NCI-H446 (cell line): ENCODE measurements at places on chromosomes 6 and 20.

GRCh38 chr20:48293671-48294070 is 508.4 kb upstream of the SULF2 start:
- no peak for DNase-seq

DNA sequence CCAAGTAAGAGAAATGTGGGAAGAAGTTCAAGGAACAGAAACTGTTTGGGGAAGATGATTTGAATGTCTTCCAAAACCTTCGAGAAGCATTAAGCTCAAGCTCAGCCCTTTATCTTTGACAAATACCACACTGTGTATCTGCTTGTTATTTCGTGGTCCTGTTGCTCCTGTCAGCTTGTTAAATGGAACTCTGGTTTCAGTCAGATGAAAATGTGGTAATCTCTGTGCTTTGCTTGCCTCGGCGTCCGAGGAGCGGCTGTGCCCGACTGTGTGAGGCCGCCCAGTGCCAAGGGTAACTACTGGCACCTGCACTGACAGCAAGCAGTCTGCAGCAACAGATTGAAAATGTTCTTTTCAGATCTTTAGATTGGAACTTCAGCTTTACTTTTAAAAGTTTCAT is 577.9 kb upstream of the FLRT3 start:
- peak; percentile 33 for DNase-seq

DNA sequence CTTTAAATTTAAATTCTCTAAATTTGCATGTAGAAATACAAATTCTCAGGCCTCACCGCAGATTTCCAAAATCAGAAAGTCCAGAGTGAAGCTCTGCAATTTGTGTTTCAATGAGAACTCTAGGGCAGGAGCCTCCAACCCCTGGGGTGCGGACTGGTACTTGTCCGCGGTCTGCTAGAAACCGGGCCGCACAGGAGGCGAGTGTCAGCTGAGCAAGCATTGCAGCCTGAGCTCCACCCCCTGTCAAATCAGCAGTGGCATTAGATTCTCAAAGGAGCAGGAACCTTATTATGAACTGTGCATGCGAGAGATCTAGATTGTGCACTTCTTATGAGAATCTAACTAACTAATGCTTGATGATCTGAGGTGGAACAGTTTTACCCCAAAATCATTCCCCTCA is 203.0 kb upstream of the PCSK2 start:
- DNase-seq: no peak

- DNase-seq: no peak
Measured at GRCh38 chr20:4012589-4012988, 2.8 kb downstream of the RNF24 start.

DNA sequence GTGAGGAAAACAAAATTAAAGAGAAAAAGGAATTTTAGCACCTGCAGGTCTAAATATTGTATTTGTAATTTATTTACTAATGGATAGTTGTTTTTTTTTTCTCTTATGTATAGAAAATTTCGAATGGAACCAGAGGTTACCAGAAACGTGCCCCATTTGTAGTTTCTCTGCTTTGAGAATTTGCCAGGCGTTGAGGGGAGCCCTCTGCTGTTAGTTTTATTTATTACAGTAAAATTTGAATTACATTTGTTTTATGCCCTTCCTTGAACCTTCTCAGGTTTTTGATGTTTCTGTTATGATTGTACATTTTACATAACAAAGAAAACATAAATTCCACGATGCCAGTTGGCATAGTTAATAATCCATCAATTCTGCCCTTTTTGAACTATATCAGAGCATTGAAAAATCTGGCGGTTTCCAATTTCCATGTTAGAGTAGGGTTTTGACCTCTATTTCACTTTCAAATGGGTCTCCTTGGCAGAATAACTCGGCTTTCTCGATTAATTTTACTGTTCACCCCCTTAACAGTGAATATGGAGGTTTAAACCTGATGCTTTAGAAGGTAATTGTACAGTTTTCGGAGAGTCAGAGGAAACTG is 35.1 kb upstream of the RFPL4B start:
- DNase-seq: peak; percentile 36

- DNase-seq: peak; percentile 29
Measured at GRCh38 chr6:18990059-18990978, 603.2 kb downstream of the RNF144B start.

DNA sequence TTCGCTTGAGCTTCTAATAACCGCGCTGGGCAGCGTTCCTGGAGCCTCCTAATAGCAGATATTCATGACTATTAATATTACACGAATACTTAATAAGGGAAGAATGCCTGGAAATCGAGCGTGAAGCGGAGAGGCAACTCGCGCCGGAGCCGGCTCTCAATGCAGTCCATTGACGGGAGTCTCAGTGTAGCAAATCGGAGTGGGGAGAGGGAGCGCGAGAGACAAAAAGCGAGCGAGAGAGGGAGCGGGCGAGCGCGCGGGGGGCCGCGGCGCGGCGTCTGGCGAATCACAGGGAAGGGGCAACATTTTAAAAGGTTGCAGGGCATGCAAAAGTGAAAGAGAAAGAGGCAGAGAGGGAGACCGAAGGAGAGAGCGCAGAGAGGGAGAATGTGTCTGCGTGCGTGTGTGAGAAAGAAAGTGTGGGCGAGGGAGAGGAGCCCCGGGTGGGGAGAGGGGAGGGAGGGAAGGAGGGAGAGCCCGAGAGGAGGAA is 2.9 kb downstream of the TFAP2A start:
- DNase-seq: peak; percentile 74

DNA sequence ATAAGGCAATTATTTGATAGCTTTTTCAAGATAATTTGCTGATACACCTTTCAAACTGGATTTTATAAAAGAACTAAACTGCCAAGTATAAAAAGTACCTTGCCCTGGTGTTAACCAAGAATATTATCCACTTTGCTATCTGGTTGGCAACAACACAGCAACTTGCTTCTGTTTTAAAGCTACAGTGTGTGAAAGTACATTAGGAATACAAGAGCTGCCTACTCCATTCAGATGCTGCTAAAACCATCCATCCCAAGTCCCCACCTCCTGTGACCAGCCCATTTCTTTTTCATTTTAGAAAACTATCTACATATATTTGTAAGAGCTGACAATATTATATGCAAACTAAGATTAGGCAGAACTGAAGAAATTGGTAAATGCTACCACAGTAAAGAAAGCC is 12.8 kb downstream of the CLDN20 start:
- no peak for DNase-seq

DNA sequence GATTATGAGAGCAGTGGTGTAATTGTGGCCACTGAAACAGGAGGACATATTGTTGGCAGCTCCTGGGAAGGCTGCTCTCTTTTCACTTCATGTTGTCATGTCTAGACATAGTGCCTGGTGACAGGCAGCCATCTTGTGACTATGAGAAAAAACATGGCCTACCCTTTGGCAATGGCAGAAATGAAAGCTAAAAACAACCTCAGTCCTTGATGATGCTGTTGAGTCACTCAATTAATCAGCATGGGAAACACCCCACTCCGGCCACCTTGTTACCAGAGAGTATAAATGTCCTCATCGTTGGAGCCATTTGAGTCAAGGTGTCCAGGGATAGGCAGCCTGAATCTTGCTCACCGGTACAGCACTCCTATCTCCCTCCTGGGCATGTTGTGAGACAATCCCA is 31.2 kb upstream of the HMGA1 start:
- no peak for DNase-seq

DNA sequence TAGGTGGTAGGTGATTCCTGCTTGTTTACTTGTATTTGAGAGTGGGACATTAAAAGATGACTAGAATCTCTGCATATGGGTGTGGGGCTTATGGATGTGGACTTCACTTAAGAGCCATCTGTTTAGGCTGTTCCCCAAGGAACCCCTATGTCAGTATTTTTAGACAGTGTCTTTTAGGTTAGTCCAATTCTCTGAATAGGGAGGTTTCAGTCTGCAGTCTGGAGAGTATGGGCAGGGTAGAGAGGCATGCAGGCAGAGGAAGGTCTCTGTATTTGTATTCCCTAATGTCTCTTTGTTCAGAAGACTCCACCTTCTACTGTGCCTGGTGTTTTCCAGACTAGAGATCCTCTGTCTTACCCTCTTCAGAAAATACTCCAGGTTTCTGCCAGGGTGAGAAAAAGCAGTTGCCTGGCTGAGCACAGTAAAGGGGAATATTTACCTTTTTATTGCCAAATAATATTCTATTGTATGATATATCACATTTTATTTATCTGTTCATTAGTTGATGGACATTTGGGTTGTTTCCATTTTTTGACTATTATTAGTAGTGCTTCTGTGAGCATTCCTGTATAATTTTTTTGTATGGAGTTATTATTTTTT is 19.1 kb downstream of the SLX4IP start:
- peak; percentile 21 for DNase-seq

DNA sequence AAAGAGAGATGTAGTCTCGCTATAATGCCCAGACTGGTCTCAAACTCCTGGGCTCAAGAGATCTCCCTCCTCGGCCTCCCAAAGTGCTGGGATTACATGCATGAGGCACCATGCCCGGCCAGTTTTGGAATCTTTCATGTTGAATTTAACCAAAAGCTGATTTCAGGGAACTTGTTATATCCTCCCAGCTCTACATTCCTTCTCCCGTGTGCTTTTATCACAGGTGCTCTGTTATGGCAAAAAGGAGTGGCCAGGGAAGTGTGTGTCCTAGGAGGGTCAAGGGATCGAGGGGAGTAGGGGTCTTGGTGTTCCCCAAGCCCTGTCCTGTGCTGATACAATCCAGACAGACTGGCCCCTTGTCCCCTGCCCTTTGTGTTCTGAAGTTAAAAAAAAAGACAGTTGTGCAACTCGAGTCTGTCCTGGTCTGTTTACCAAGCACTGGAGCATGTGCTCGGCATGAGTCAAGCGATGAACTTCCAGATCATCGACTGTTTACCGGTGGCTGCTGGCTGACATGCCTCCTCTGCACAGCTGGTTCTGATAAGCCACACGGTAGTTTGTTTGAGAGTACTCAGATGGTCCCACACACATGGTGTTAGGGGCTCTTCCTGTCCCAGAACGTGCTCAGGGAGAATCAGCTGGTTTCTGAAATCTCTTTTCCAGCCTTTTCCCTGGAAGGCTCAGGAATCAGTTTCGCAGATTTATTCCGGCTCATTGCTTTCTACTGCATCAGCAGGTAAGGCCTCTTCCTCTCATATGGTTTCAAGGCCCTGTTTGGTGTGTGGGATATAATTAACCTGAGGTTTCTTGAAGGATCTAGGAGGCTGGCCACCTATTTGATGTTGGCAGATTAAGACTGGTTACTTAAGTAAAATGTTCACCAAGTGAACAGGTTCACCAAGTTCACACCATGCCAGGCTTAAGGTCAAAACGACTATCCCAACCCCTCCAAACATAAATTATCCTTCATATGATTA is 52.6 kb upstream of the NAA20 start:
- no peak for DNase-seq

GRCh38 chr6:161622779-161623178 is 348.9 kb upstream of the AGPAT4 start:
- DNase-seq: no peak

- DNase-seq: no peak
Measured at GRCh38 chr6:87897663-87898062, 150.0 kb upstream of the SPACA1 start.

DNA sequence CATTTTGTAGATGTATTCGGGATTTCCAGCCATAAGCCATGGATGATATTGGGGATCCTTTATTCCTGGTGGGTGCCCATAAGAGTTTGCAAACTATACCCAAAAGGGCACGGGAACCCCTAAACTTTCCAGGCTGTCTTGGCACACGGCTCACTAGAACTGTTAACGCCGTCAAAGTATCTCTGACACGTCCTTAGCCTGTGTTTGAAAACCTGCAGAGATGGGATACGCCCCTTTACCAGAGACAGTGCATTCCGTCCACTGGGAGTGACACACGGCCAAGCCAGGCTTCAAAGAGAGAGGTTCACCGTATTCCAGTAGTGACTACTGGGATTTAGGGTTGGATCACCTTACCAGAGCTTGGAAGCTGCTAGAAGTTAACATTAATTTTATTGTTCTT is 95.0 kb downstream of the THBS2 start:
- no peak for DNase-seq

DNA sequence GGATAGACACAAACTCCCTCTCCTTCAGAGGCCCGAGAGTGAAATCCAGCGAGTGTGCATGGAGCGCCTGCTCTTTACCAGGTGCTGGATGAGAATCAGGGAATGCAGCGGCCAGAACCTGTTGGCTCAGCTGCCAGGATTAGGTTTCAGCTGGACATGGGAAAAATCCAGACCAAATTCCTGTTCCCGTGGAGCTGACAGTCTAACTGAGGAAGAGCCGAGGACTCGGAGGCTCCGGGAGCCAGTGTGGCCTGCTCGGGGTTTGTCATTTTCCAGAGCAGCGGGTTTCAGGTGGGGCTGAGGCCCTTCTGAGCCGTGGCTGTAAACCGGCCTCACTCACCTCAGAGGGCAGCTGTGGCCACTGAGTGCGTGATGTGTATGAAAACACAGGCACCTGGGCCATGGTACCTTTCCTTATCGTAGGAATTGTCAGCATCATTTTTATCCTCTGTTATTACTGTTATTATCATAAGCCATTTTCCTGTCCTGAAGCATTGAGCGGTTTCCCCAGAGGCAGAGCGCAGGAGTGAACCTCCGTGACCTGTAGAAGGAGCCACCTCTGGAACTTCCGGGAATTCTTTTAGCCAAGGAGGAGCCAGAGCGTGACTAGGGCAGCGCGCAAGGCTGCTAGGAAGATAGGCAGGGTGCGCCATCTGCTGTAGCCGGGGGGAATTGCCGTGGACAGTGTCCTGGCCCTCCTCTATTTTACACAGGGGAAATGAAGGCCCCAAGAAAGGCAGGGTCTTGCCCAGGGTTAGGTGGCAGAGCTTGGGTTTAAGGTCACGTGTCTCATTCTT is 27.3 kb downstream of the PKIG start:
- DNase-seq: peak; percentile 88

GRCh38 chr6:43915986-43916923 is 146.2 kb downstream of the VEGFA start:
- no peak for DNase-seq

GRCh38 chr20:44916586-44916985 is 6.7 kb downstream of the PABPC1L start:
- DNase-seq: no peak

DNA sequence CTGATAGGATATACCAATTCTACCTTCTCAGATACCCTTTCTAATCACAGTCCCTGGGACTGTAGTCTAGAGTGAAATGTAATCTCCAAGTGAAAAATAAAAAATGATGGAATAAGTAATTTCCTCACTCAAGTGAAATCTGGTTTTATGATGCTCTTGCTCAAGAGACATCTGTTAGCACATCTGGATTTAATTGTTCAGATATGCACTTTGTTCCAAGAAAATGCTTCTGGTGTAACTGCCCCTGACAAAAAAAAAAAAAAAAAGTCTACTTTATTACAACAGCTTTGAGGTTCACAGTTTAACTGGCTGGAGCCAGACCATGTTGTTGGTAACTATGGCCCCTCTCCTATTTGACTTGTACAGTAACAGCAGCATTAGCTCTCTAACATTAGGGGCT is 251.8 kb downstream of the BTBD9 start:
- no peak for DNase-seq
